ENCODE measurements at places on chromosomes 2 and 18.

DNA sequence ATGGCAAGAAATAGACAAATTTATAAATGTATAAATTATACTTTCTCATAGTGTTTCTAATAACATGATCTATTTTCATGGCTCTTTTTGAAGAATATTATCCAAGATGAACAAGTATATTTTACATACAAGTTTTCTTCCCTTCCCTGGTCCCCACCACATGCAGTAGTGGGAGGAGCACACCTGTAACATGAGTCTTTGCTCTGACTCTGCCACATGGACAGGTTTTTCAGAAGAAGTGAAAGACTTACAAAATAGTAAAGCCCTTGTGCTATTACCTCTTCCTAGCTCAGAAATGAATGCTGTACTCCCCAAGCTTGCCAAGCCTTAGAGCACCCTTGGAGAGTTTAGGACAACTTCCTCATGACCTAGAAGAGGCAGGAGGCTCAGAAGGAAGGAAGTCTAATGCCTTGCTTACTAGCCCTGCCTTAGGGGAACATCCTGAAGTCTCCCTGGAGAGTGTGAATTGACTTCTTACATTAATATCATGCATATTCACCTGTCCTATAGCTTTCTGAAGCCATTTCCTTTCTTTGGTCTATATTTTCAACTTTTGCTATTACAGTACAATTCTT, 18.4 kb downstream of the MXD1 start:
- no peak for DNase-seq

DNA sequence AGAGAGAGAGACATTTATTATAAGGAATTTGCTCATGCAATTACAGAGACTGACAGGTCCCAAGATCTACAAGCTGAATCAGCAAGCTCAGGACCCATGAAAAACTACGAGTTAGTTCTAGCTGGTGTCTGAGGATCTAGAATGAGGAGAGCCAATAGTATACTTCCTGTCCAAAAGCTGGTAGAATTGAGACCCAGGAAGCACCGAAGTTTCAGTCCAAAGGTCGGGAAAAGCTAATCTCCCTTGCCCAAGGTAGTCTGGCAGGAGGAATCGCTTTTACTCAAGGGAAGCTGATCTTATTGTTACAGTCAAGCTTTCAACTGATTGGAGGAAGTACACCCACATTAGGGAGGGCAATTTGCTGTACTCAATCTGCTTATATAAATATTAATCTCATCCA, 389.6 kb downstream of the ADCYAP1 start:
- no peak for DNase-seq

DNA sequence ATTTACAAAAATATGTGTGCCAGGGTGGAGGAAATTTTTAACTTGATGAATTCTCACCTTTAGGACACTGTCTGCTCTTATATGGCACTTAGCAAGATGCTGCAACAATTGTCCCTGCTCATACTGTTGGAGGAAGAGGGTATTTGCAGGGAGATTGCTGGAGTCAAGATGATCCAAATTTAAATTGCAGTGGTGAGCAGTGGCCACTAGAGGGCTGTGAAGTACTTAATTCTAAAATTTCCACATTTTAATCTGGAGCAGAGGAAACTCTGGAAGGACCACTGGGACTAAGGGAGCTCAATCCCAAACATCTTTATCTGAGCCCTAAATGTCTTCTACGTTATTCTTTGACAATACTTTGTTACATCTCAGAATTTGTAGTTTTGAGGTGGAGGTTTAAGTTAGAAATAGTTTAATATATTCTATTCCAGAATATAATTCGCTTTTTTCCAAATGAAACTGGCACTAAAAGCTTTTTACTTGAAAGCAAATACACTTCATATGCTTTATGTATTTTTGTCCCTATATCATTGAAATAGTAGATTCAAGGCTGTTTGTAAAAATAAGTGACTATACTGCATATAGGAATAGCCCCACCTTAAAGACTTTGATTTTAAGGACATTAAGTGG, 33.0 kb upstream of the PTH2R start:
- peak; percentile 58 for DNase-seq

GRCh38 chr2:226888378-226888965, 52.6 kb downstream of the RHBDD1 start:
- peak; percentile 6 for DNase-seq

GRCh38 chr18:12911025-12911928, 27.2 kb upstream of the PTPN2 start:
- peak; percentile 32 for DNase-seq

- DNase-seq, result peak; percentile 21
These were observed 6.4 kb downstream of the PSME4 start for GRCh38 chr2:53964257-53964952.

- peak; percentile 68 for DNase-seq
These were observed 89.1 kb downstream of the ETAA1 start for GRCh38 chr2:67486041-67486796.

- peak; percentile 57 for DNase-seq
These were observed 742 bp downstream of the PXDN start for GRCh38 chr2:1743396-1744150.

- DNase-seq, result no peak
These were observed 72.3 kb upstream of the SNTG2 start for GRCh38 chr2:878245-878930.

DNA sequence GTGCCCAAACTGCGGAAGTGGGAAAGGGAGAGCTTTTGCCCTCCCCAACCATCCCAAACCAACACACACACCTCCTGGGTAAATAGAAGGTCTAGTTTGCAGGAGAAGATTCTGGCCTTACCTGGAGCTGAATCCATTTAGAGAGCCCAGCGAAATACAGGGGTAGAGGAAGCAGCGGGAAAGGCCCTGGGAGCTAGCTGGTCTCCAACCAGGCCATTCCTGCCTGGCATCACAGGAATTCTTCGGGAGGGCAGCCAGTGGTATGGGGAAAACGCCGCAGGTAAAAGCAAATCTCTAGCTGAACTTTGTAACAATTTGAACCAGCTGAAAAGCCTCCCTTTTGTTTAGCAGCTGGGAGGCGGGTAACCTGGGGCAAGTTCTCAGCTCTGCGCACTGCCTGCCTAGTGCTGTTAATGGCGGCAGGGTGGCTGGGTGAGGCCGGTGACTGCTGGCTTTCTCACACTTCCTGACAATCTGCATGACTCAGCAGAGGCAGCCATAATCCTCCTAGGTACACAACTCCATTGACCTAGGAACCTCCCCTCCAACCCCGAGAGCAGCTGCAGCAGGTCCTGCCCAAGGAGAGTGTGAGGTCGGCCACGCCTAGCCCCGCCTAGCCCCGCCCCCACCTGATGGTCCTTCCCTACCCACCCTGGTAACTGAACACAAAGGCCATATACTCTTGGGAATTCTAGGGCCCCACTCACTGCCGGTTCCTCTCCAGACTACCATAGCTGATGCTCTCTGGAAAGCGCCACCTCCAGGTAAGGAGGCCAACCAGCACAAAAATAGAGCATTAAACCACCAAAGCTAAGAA, 483.8 kb upstream of the REG3G start:
- no peak for DNase-seq

GRCh38 chr2:143312441-143312840, 183.2 kb downstream of the ARHGAP15 start:
- no peak for DNase-seq

GRCh38 chr2:27071990-27072830, 756 bp upstream of the OST4 start:
- peak; percentile 34 for DNase-seq

GRCh38 chr2:34001557-34001956, 402.5 kb upstream of the FAM98A start:
- DNase-seq, result no peak

GRCh38 chr2:226983895-226984749, 148.3 kb downstream of the RHBDD1 start:
- DNase-seq, result no peak

- no peak for DNase-seq
These were observed 149.7 kb upstream of the HS6ST1 start for GRCh38 chr2:128468186-128468920.

- peak; percentile 2 for DNase-seq
These were observed 10.7 kb downstream of the PIK3C3 start for GRCh38 chr18:41965634-41966255.

GRCh38 chr2:176525086-176525485, 255.8 kb downstream of the MTX2 start:
- no peak for DNase-seq

DNA sequence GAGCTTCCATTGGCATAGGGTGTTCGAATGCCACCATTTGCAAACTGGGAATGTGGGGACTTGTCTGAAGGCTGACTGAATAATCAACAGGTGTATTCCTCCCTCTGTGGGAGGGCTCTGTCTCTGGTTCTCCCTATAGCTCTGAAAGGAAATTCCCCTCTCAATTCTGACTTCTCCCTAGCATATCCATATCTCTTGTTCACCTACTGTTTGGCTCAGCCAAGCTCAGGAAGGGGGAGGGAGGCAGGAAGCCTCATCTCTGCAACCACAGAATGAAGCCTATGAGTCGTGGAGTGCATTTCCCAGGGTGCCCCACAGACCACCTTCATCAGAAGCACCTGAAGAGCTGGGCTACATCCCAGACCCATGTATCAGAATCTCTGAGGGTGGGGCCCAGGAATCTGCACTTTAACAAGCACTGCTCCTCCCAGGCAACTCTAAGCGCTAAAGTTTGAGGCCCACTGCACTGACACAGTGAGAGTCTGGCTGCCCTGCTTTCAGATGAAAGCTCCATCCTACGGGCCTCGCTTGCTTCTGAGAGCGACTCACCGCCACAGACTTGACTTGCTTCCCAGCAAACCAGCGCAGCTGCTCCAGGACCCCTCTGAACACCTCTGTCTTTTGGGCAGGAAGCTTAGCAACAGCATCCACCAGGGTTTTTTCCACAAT, 32.0 kb downstream of the XDH start:
- peak; percentile 92 for DNase-seq

DNA sequence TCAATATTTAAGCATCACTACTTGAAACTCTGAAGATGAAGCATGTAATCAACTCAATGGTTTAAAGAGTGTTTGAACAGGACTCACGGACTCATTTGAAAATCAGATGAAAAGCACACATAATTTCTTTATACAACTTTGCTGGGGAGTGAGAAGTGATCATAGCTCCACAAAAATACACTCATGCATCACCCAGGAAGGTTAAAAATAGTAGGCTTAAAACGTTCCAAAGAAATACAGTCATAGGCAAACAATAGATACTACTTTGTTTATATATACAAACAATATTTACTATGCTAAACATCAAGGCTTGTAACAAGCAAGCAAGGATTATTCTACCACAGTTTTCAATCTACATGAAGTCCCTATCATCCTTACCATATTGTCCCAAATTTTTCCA, 11.6 kb downstream of the HNRNPLL start:
- DNase-seq, result no peak

DNA sequence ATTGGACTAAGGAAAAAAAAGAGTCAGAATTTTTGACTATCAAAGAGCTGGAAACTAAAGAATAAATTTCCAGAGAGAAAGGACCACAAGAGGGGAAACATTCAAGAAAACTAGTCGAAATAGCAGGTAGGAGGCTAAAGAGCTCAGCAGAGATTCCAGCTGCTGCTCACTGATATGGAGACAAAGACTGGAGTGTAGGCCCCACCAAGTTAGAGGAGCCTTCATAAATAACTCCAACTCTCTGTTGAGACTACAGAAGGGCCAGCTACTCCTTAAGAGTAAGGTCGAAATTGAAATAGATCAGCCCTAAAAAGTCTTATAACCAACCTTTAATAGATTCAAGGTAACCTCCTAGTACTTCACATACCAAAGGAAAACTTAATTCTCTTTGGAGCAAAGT, 31.1 kb downstream of the SS18 start:
- no peak for DNase-seq

DNA sequence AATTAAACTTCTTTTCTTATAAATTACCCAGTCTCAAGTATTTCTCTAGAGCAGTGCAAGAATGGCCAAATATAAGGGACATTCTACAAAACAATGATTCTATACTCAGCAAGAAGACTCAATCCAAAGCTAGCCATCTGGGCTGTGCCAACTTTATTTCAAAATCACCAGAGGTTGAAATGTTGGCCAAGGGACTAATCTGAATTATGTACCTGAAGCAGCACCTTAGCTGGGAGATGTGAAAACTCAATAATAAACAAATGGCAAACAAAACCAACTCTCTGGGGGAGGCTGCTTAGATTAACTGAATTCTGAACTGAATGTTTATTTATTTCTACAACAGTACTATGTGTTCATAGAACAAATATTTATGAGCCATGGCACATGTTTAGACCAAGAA, 251.3 kb downstream of the RDH14 start:
- DNase-seq, result no peak

GRCh38 chr2:215998636-215999035, 14.7 kb downstream of the MREG start:
- DNase-seq, result no peak

GRCh38 chr2:219515874-219516629, 1.8 kb downstream of the ASIC4 start:
- no peak for DNase-seq

- DNase-seq, result peak; percentile 71
These were observed 4.8 kb downstream of the TMEM200C start for GRCh38 chr18:5890331-5891183.

- no peak for DNase-seq
These were observed 116.0 kb upstream of the EPC2 start for GRCh38 chr2:148528356-148529064.

DNA sequence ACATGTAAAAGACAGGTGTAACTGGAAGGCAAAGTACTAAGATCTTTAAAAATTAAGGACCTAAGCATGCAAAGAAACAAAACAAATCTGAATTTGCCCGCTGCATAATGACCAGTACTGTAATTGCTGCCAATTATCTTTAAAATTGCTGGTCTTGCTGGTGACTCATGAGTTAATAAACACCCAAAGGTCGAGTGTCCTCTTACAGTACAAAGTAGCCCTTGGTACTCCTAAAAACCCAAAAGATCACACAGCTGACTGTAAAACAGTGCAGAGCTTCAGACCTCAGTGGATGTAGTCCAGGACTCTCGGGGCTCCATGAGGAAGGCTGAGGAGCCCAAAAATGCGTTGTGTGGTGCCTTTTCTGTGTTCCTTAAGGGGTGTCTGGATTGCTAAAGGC, 308.7 kb downstream of the CNTNAP5 start:
- DNase-seq, result peak; percentile 38

- DNase-seq, result no peak
These were observed 419.2 kb upstream of the CYRIA start for GRCh38 chr2:17084877-17085276.

- no peak for DNase-seq
These were observed 16.3 kb downstream of the DYNC2LI1 start for GRCh38 chr2:43790147-43790546.

- DNase-seq, result no peak
These were observed 2.8 kb downstream of the SCLY start for GRCh38 chr2:238063414-238064189.

DNA sequence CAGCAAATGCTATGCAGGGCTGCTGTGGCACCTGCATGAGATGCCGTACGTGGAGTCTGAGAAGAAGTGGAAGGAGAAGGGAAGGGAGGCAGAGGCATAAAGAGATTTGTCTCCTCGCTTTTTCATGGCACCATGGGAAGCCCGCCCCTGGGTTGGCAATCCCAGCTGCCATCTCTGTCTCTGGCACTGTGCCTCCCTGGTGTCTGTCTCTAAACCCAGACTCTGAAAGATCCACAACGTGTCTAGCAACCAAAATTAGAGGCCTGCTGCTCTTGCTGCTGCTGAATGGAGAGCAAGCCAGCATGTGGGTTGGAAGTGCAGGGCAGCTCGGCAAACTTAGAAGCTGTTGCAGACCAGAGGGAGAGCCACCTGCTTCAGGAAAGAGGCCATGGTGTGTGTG, 53.1 kb downstream of the INO80C start:
- DNase-seq, result no peak

- DNase-seq, result peak; percentile 50
These were observed 93.1 kb downstream of the TCF4 start for GRCh38 chr18:55494899-55495298.

Data from kidney tubule cell (primary cell).